ENCODE measurements at places on chromosomes 11 and 22. TPM values are rescaled to one million over a fixed set of nuclear protein-coding genes. Genes with fewer than 3 reads are reported as not detected.
A peak's percentile ranks its signal among the peaks of the same experiment; 100 is the strongest.

GRCh38 chr11:109939166-109939810 lies 153.9 kb upstream of the ZC3H12C start:
- DNase-seq = peak; percentile 67

TEX54 gene
- not detected for polyA plus RNA-seq

GRCh38 chr11:23013509-23013908 lies 153.2 kb upstream of the CCDC179 start:
- no peak for DNase-seq

C22orf42 gene
- polyA plus RNA-seq = 0.29 TPM

GRCh38 chr11:57644748-57645688 lies 4.7 kb downstream of the YPEL4 start:
- no peak for DNase-seq

DNA sequence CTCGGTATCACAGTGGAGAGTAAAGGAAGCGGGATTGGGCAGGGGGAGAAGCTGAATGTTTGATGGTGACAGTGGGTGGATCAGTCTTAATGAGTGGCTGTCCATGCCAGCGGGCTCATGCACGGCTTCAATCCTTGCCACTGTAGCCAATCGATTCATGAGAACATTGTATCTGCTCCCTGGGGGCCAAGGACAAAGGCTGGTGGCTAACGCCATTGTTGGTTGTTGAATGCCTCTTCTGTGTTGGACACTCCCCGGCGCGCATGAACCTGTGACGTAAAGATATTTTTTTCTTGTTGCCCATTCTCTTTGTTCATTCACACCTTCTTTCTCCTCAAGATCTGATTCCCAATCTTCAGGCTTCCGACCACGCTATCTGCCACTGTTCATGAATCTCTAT lies 20.9 kb upstream of the ATXN10 start:
- DNase-seq = no peak

C11orf91 gene
- not detected for polyA plus RNA-seq

- no peak for DNase-seq
These were observed 6.6 kb upstream of the TMEM225 start for GRCh38 chr11:123892031-123892430.

DNA sequence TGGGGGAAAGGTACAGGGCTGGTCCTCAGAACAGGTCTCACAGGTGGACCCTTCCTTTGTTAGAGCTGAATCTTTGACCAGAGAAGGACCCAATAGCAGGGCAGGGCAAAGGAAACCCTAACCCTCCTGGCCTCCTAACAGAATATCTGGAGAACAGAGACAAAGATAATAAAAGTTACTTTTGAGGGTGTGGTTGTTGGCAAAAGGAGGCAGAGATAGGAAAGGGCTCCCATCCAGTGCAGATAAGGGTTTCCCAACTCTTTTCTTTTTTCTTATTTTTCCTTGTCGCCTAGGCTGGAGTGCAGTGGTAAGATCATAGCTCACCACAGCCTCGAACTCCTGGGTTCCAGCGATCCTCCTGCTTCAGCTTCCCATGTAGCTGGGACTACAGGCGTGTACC lies 11.9 kb downstream of the PCSK7 start:
- no peak for DNase-seq

OR4C3 gene
- not detected for polyA plus RNA-seq

DNA sequence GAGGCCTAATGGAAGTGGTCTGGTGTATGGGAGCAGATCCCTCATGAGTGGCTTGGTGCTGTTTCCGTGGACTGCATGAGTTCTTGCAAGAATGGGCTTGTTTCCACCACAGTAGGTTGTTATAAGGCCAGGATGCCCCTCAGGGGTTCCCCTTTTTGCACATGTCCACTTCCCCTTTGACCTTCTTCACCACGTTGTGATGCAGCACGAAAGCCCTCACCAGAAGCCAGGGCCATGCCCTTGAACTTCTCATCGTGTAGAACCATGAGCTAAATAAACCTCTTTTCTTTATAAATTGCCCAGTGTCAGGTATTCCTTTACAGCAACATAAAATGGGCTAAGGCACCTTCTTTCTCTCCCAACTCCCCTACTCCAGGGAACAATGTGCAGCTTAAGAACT lies 2.8 kb upstream of the NARS2 start:
- no peak for DNase-seq

WNT11 gene
- polyA plus RNA-seq = 10.8 TPM

KRTAP5-7 gene
- polyA plus RNA-seq = not detected

DNA sequence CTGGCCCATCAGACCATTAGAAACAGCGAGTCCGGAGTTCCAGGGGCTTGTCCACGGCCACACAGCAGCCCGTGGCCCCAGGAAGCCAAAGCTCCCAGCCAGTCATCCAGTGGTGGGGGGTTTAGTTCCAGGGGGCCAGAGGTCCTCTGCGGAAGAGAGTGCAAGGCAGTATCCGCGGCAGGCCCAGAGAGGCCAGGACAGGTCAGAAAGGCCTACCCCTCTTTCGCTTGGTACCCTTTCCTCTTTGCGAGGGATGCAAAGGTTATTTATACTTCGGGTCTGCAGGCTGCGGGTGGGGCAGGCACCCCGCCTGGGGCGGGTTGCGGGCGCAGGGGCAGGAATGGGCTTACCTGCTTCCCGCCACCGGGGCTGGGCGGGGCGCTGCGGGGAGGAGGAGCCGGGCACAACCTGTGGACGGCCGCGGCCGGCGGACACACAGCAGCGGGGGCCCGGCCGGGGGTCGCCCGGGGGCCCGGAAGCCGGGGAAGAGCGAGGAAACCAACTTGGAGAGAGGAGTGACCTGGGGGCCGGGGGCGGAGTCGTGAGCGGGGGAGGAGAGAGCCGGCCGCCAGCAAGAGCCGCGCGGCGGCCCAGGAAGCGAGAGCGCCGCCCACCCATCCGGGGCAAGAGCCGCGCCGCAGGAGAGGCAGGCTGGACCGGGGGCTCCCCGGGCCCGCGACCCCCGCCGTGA lies at the start of gene SH3BP1:
TSS of gene SH3BP1 (plus strand) at position 600 of the 691 bp plus-strand sequence. CDS start 119 bp downstream, outside the sequence.
- DNase-seq = peak; percentile 59

GRCh38 chr22:38214302-38215056 lies 12.7 kb downstream of the MAFF start:
- peak; percentile 78 for DNase-seq
